ENCODE measurements at places on chromosomes 5 and 9.

- DNase-seq, result no peak
Observed at GRCh38 chr5:446883-447263, 3.9 kb downstream of the EXOC3 start.

DNA sequence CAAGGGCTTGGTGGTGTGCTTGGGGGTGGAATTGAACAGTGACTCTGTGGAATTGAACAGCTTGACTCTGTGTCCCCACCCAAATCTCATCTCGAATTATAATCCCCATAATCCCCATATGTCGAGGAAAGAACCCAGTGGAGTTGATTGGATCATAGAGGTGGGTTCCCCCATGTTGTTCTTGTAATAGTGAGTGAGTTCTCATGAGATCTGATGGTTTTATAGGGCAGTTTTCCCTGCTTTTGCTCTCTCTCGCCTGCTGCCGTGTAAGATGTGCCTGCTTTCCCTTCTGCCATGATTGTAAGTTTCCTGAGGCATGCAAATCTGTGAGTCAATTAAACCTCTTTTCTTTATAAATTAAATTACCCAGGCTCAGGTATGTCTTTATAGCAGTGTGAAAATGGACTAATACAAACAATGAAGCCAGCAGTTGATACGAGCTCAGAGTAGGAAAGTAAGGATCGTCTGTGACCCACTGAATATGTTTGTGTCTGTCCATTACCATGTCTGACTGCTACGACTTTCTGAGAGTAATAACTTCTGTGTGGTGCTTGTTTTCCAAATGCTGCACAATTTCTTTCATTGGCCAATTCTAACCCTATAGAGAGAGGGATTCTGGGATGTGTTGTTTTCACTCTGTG, 17.9 kb upstream of the RICTOR start:
- no peak for DNase-seq

GRCh38 chr9:97398999-97399758, 12.7 kb upstream of the TDRD7 start:
- no peak for DNase-seq

DNA sequence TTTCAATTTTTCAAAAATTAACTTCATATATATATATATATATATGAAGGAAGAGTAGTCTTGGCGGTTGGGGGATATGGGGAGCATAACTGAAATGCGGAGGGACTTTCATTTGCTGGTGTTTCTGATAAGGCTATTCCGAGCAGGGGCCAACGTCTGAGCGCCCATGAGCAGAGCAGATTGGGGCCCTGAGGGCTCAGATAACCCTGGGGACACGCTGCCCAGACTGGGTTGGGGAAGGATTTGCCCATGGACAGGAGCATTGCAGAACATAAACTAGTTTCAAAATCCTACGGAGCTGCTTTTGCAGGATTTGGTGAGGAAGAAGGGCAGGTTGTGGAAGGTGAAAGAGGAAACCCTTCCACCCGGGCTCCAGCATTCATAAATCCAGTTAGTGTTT, 240.2 kb downstream of the IRX1 start:
- no peak for DNase-seq

DNA sequence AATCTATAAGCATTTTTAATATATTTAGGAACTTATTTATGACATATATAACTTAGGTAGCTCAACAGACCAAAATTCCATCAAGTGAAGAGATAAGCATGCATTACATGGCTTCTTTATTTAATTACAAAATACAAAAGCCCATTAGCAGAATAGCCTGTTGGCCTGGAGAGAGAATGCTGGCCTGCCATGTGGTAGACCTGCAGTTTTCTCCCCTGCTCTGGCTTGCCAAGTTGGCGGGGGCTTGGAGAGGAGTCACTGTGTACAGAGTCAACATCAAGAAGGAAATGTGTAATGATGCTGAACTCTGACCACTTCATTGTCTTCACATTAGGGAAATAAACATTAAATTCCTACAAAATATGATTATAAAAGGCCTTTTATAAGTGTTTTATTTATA, 69.8 kb upstream of the CNTLN start:
- DNase-seq, result peak; percentile 32

DNA sequence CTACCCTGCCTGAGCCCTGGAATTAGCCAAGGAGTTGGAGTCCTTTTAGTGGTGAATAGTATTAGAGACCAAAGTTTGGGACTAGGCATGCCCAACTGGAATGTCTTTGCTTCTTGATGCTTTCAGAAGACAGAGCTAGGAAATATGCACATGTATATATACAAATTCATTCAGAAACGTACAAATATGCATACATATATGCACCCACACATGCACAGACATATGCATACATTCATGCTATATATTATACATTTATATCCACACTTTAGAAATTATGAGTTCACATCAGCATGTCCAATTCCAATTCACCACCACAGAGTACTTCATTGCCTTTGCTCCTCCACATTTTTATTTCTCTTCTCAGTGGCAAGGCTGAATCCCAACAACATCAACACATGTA, 398.3 kb upstream of the MPDZ start:
- DNase-seq, result no peak

DNA sequence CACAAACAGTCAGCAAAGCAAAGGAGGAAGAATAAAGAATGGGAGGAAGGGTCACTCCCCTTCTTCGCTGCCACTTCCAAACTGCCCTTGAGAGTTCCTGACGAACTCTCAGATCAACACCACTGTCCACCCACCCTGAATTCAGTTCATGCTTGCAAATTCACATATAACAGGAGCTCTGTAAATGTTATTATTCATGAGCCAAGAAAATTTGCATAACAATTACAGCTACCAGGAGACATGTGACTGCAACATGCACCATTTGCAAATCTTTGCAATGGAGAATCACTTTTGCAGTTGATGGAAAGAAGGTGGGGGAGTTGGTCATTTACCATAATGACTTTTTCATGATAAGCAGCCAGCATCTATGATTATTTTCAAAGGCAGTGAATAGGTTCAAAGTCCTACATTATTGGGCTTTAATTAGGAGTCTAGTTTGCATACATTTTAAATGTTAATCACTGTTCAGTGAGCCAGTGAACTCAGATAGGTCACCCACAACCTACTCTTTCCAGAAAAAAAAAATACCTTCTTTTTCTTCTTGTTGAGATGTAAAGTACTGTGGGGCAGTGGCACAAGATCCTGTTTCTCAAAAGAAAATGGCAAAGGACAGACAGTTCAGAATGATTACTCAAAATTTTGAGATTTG, 149.7 kb downstream of the CAAP1 start:
- no peak for DNase-seq

- DNase-seq, result no peak
Observed at GRCh38 chr9:127144670-127145445, 22.4 kb upstream of the ANGPTL2 start.

Measured in urinary bladder (tissue), 4 donors.